ENCODE measurements at places on chromosomes 5 and 9. TPM values are rescaled to one million over a fixed set of nuclear protein-coding genes. Genes with fewer than 3 reads are reported as not detected.

The ARHGEF37 gene
- 0.83 TPM for total RNA-seq

The EGFLAM gene
- total RNA-seq, result not detected

The GARIN3 gene
- not detected for total RNA-seq

The TRIO gene
- 7.9 TPM for total RNA-seq

DNA sequence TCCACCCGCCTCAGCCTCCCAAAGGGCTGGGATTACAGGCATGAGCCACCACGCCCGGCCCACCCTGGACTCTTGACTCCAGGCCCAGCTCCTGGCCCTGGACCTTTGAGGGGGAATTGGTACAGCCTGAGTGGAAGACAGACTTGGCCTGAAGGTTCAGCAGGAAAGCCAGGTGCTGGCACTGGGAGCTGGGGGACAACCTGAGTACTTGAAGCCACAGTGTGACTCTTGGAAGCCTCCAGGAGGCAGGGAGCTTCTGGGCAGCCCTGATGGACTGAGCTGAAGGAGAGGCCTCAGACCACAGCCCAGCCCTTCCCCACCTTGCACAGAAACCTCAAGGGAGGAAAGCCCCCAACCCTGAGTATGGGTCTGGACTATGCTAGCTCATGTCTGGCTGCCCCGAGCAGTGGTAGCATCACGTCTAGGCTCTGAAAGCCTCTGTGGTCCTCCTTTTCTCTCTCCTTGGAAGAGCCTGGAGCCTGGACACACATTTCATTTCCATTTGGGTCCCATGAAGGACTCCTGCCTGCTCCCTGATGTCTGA, 54.1 kb downstream of the RASGEF1C start:
- H3K4me3 ChIP-seq, result no peak overlapping the region
- H3K27ac ChIP-seq, result no peak overlapping the region
- no peaks in the 10 kb centered on the region for H3K4me1 ChIP-seq
- H3K36me3 ChIP-seq, result no peaks in the 10 kb centered on the region

DNA sequence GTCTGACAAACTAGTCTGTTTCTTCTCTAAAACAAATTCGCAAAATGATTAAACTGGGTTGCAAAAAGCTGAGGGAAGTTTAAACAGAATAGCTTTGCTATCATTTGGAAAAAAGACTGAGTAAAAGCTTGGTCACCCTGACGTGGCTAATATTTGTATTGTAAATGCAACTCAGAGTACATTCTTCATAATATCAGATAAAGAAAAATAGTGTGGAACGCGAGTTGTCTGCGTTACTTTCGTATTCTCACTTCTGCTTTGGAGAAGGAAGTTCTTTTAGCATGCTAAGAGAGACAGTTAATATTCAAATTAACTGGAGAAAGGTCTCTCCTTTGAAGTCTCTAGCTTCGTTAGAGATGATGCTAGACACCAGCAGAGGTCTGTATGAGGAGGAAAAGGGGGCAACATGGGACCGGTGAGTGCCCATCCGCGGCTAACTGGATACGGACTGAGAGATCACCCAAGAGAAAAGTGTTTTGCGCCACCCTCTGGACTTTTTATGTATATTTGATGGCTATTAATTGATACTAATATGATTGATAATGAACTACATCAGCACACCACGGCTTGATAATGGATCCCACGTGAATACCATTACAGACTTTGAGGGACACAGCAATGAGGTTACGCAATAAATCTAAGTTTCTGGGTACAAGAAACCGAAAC, 2.9 kb upstream of the CNTRL start:
- H3K4me3 ChIP-seq, result peak overlapping the region; percentile 88
- peak; percentile 37 for DNase-seq
- H3K27me3 ChIP-seq, result no peaks in the 10 kb centered on the region
- peaks cover 40% of the 10 kb centered on the region for H3K4me1 ChIP-seq

GRCh38 chr9:126517833-126518356, 95.8 kb upstream of the LMX1B start:
- DNase-seq, result no peak
- H3K27ac ChIP-seq, result no peak overlapping the region
- peaks cover 56% of the 10 kb centered on the region for H3K27me3 ChIP-seq
- no peaks in the 10 kb centered on the region for H3K36me3 ChIP-seq
- peaks cover 15% of the 10 kb centered on the region for H3K4me1 ChIP-seq

- peaks cover 22% of the 10 kb centered on the region for H3K4me1 ChIP-seq
- no peak for DNase-seq
- peaks cover 21% of the 10 kb centered on the region for H3K27me3 ChIP-seq
- H3K36me3 ChIP-seq, result no peaks in the 10 kb centered on the region
Observed at GRCh38 chr5:168851902-168852321, 272.7 kb upstream of the PANK3 start.

DNA sequence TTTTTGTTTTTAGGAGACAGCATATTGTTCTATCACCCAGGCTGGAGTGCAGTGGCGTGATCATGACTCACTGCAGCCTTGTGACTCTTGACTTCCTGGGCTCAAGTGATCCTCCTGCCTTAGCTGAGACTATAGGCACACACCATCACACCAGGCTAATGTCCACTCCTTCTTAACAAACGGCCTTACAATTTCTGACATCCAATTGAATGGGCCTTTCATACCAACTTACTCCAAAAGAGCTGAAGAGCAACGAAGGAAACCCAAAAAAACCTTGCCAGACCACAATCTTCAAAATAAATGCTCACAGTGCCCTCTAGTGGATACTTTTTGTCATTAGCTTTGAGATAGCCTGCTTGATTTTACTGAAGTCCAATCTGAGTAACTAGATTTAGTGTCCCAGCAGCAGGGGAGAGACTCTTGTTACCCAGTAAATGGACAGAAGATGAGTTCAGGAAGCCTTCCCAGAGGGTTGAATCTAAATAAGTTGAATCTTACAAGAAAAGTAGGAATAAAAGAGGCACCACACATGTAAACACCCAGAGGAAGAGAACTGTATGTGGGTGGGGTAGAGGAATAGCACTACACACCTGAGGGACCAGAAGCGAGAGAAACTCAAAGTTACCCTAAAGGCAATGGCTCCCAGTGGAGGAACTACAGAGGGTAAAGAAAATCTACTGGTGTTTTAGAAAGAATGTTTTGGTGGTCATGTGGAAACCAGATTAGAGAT, 9.3 kb downstream of the ZNF622 start:
- peak overlapping the region; percentile 56 for H3K4me3 ChIP-seq
- H3K4me1 ChIP-seq, result peaks cover 27% of the 10 kb centered on the region
- no peaks in the 10 kb centered on the region for H3K27me3 ChIP-seq
- no peak for DNase-seq

DNA sequence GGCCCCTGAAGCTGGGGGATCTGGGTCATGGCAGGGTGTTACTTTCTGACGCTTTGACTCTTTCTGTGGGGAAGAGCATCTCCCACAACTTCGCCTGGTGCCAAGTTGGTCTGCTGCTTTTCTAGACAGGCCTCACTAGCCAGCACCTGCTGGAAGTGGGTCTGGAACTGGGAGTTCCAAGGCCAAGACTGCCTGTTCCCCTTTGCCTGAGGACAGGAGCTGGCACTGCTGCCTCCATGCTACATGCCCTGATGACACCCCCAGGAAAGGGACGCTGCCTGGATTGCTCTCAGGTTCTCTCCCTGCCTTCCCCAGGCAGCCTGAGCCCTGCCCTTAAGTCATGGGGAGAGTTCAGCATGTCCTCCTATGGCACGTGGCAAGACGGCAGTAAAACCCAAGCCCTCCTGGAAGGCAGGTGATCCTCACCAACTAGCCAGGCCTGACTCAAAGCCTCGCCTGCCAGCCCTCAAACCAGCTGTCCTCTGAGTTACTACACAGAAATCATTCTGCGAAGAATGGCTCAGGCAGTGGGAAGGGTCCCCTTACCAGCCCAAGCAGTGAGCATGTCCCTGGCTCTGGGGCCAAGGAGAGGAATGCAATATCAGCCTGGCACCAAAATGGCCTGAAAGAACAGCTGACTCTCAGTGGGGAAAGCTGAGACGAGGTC, 35.8 kb downstream of the SEC61B start:
- H3K4me3 ChIP-seq, result no peak overlapping the region
- no peaks in the 10 kb centered on the region for H3K27me3 ChIP-seq
- no peak overlapping the region for H3K27ac ChIP-seq
- DNase-seq, result no peak

DNA sequence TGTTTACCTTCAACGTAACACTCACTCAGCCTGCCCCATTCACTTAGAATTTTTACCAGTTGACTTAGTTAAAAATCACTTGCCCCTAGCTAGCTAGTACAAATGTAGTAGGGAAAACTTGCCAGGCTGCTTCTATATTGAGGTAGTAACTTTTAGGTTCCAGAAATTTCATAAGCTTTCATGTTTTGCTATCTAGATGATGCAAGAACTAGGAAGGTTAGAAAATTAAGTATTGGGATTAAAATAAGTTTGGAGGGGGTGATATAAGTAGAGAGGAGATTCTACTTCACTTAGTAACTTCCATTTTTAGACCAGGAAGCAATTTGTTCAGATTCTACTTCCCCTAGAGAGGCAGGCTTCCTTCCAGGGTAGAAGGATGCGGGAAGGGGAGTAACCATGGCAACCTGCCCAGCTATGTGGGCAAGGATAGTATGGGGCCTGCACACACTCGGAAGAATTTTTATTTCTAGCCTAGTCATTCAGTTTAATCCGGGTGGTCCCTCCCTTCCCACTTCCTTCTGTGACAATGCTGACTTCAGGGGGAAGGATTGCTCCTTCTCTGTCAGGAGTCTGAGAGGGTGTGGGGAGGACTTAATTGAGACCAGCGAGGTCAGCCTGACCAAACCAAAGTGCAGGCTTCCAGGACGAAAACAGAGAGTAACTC, 4.2 kb downstream of the DAB2 start:
- no peak for DNase-seq
- no peaks in the 10 kb centered on the region for H3K36me3 ChIP-seq
- no peak overlapping the region for H3K4me3 ChIP-seq
- H3K27me3 ChIP-seq, result peaks cover 38% of the 10 kb centered on the region

DNA sequence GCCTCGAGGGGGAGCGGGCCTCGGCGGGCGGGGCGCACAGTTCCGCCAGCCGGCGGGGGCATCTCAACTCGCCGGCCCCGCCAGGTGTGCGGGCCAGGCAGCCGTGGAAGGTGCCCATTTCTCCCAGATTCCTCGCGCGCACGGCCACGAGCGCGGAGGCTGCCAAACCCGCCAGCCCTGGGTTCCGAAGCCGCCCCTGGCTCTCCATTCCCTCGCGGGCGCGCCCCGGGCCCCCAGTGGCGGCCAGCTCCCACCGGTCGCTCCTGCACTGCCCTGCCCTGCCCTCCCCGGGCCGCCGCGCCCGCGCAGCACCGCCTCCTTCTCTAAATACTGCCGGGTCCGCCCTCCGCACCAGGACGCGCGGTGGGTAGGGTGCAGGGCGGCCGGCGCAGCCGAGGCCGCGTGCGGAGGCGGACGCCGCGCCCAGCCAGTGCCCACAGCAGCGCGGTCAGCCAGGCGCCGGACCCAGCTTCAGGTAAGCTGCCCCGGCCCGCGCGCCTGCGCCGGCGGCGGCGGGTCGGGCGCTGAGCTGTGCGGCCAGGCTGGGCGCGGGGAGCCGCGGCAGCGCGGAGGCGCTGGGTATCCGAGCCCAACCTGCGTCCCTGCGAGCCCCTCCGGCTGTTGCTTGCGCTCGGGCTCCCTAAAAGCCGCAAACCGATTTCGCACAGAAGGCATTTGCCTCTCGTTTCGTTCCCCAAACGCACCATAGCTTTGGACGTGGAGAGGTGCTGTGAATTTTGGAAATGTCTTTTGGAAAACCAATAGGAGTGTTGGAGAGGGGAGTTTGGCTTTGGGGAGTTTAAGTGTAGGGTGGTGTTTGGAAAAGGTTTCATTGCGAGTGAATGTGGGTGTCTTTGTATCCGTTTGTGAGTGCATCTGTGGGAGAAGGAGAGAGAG, at the start of gene TMEM171:
TSS of gene TMEM171 (plus strand) at position 354 of the 897 bp plus-strand sequence. CDS start 2,799 bp downstream, outside the sequence.
- H3K27ac ChIP-seq, result no peak within 1 kb of the TSS
- peaks cover 8% of the 10 kb centered on the region for H3K4me1 ChIP-seq
- H3K36me3 ChIP-seq, result no peaks in the 10 kb centered on the region
- H3K27me3 ChIP-seq, result peaks cover 55% of the 10 kb centered on the region
- DNase-seq, result no peak

All from activated naive CD8-positive, alpha-beta T cell treated with anti-CD3 and anti-CD28 coated beads, Interleukin-2, amount 10 ng/mL, durations not matched to agents 7 days and 5 days (primary cell).